Renal cortical epithelial cell (primary cell): ENCODE measurements at places on chromosomes 2 and 18. TPM values are rescaled to one million over a fixed set of nuclear protein-coding genes. Genes with fewer than 3 reads are reported as not detected.

GRCh38 chr18:62745089-62745751 lies 29.9 kb downstream of the PHLPP1 start:
- DNase-seq, result no peak

DNA sequence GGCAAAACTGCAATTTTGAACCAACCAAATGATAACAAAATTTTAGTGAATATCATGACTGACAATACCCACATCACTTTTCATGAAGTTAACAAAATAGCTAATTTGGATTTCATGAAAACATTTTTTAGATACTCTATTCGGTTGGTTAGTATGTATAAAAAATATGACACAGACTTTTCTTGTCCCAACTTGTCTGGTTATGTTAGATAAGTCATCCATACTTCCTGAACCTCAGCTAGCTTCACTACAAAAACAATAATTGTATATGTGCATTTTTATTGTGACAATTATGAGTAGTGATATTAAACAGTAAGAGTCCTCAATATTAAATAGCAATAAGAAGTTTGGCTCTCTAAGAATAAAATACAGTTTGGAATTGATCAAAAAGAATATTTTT lies 408.1 kb upstream of the DSEL start:
- DNase-seq, result no peak

PROKR1 gene
- total RNA-seq, result not detected in 2 replicates

KIF5C gene
- total RNA-seq, result 0.69 and 2.1 TPM in 2 replicates

CXCR1 gene
- total RNA-seq, result not detected in 2 replicates
